ENCODE measurements at places on chromosomes 13 and 19.

- DNase-seq: no peak
These were observed 1.0 kb downstream of the FSTL3 start for GRCh38 chr19:677201-677600.

DNA sequence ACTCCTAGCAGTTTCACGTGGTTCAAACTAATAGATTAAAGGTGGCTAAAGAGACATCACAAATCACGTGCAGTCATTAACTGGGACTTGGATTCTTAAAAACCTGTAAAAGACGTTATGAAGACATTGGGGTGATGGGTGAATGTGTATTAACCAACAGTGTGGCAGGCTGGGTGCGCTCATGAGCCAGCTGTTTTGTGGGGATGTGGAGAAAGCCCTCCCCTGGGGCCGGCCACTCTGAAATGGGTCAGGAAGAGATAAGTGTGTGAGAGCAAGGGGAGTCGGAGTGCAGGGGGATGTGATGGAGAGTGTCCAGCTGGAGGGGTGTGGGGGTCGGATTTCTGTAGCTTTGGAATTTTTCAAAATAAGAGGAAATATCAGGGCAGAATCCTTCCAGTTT lies 10.4 kb downstream of the UPF1 start:
- DNase-seq: no peak

GRCh38 chr13:93476175-93476574 lies 249.6 kb downstream of the GPC6 start:
- no peak for DNase-seq

DNA sequence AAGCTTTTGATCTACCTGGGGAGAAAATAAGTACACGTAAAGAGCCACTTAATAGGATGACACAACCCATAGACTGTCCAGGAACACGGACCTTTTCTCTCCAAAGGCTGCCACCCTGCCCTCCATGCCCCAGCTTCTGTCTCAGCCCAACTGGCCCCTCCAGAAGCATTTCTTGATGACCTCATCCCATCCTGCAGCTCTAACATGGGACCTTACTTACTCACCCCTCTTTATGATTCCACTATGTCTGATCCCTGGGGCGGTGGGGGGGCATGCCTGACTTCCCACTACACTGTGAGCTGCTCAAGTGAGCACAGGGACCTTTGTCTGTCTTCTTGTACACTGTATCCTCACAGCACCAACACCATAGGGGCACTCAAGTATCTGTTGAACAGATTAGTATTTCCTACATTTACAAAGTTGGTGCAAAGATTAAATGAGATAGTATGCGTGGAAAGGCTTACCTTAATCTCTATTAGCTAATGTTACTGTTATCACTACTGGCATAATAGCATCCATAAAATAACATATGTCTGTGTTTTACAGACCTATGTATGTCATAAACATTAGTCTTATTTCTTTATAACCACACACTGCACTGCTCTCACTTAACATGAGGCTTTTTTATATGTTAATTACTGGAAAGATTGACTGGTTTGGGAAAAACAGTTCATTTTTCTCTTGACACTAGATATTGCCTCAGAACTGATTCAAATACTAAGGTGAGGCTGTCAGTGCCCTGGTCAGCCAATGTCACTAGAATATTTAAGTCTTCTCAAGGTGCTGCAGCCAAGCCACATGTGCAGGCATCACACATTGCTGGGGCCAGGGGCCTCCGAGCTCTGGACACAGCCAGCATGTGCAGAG lies 100.9 kb downstream of the FOXO1 start:
- no peak for DNase-seq

GRCh38 chr13:25046985-25047511 lies 48.9 kb upstream of the PABPC3 start:
- DNase-seq: no peak

GRCh38 chr19:16338470-16339360 lies 14.1 kb downstream of the KLF2 start:
- DNase-seq: no peak
